ENCODE measurements at places on chromosomes 13 and 19.
A peak's percentile ranks its signal among the peaks of the same experiment; 100 is the strongest.

DNA sequence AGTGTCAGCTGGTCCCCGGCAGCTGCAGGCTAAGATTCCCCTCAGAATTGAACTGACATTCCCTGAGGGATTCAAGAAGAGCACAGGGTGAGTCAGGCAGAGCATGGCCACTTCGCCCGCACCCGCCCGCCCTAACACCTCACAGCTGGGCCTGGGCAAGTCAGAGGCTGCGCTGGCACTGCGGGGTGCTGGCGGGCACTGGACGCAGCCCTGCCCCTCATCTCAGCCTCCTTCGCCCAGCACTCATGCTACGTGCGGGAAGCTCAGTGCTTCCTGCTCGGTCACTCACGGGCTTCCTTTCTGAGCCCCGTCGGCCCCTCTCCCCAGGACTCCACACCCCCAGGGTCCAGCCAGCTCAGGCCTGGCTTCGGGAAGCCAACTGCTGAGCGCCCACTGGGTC is 56.9 kb downstream of the MLLT1 start:
- no peak for DNase-seq

GRCh38 chr19:50794876-50795663 is 4.9 kb downstream of the ACP4 start:
- no peak for DNase-seq

DNA sequence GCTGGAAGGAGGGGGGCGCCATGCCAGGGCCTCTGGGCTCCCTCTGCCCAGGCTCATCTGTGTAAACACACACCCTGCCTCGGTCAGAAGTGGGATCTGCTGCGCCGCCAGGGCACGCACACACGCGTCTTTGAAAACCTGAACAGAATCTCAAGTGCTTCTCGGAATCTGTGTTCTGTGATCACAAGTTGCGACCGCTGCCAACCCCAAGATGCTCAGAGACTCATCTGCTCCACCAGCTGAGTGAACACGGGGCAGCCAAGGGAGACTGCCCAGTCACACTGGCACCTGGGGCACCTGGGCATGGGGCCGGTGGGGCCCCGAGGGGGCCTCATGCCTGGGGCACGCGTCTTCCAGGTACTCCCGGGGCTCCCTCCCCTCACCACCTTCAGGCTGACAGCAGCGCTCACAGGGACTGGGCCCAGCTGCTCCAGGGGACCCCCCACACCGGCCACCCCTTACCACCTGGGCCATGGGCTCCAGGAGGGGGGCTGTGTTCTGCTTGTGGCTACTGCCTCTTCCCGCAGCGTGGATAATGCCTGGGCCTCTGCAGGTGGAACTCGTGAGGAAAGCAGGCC is 59.0 kb downstream of the KLF2 start:
- no peak for DNase-seq

GRCh38 chr19:16628984-16629691 is 1.1 kb upstream of the MED26 start:
- no peak for DNase-seq

GRCh38 chr13:36905944-36906343 is 14.1 kb downstream of the SMAD9 start:
- no peak for DNase-seq

DNA sequence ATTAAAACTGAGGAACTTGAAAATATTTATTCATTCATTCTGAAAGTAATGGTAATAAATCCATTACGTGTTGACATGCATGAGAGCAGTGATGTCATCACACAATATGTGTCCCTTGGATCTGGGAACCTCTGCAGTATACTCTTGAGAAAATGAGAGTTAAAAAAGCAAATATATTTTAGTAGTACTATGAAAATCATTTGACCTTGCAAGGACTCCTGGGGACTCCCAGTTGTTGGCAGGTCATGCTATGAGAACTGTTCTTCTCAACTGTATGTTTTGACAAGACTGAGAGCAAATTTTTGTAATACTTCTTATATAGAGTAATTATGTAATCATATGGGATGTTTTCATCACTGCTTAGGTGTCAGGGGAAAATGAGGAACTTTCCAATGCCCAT is 249.4 kb downstream of the PCCA start:
- no peak for DNase-seq

DNA sequence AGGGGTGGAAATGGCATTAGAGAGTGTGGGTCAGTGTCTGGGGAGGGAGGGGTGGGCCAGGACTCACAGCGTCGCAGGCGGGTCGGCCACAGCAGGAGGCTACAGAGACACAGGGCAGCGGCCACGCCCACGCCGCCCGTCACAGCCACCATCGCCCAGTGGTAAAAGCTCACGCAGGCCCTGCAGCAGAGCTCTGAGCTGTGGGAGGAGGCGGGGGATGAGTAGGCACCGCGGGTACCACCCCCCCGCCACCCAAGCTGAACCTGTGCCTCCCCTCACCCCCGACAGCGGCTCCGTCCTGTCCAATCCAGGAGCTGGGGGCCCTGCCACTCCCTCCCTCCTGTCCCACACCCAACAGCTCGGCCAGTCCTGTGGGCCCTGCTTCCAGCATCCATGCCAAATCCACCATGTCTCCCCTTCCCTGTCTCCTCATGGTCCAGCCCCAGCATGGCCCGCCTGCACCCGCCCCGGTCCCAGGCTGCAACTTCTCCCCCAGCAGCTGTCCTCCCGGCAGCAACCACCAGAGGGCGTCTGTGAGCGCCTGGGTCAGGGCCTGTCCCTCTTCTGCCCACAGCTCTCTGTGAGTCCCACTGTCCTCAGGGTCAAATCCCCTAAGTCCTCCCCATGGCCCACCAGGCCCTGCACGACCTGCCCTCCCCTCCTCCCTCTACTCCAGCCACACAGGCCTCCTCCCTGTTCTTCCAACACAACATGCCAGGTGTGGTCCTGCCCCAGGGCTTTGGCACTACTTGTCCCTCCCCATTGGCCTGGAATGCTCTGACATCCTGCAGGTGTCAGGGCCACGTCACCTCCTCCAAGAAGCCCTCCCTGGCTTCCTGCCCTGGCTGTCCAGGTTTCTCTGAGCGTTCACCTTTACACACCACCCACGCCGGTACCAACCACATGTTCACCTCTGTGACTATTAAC is 6.0 kb downstream of the TEKTIP1 start:
- peak; percentile 17 for DNase-seq

DNA sequence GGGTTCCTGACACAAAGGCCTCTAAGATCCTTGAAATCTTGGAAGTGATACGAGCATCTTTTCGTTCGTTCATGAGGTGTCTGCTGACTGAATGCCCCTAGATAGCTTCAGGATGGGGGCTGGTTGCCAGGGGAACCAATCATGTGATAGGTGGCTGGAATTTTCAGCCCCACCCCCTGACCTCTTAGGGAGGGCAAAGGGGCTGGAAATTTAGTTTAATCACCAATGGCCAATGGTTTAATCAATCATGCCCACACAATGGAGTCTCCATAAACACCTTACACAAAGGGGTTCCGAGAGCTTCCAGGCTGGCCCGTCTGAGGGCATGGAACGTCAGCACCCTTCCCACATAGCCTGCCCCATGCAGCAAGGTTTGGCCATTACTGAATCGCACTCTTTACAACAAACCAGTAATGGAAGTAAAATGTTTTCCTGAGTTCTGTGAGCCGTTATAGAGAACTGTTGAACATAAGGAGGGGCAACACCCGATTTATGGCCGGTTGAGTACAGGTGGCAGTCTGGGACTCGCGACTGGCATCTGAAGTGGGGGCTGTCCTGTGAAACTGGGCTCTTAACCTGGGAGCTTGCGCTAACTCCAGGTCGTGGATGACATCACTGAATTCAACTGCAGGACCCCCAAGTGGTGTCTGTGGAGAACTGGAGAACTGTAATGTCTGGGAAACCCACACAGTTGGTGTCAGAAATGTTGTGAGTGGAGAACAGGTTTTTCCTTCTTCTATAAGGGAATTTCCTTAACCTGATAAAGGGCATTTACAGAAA is 25.6 kb downstream of the MLLT1 start:
- DNase-seq: no peak

GRCh38 chr19:40718774-40719391 is 2.0 kb downstream of the ITPKC start:
- peak; percentile 56 for DNase-seq

GRCh38 chr19:29409076-29409862 is 116.5 kb upstream of the VSTM2B start:
- DNase-seq: no peak

GRCh38 chr19:47633517-47633916 is 24.6 kb downstream of the BICRA start:
- DNase-seq: peak; percentile 33

DNA sequence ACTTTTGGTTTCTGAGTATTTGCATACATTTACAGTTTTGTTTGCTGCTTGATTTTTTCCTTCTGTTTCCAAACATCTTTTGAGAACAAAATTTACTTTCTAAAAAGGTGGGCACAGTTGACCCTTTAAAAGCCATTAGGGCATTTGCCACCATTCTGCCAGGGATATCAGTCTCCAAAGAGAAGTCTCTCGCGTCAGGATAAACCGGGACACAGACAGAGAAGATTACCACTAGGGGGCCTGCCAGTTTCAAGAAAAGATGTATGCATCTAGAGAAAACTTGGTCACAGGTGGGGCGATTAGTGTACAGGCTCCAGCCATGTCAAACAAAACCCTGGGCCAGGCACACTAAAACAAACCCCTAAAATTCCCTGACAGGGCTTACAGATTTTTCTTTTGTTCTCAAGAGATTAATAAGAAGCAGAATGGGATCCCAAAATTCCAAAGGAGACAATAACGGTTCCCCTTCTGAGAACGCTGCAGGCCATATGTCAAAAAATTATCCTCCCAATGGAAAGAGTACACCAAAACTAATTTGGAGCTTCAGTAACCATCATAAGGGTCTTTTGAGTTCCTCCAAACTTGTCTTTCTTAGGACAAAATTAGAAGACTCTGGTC is 10.7 kb upstream of the PABPC3 start:
- DNase-seq: peak; percentile 23

- no peak for DNase-seq
These were observed 5.2 kb downstream of the GRTP1 start for GRCh38 chr13:113358653-113359190.

Measured in NCI-H510A treated with DMSO at 0.1 percent for 48 hours (cell line).